ENCODE measurements at places on chromosomes 12 and 14.

GRCh38 chr12:4556735-4557530 is 5.1 kb upstream of the DYRK4 start:
- DNase-seq, result no peak

DNA sequence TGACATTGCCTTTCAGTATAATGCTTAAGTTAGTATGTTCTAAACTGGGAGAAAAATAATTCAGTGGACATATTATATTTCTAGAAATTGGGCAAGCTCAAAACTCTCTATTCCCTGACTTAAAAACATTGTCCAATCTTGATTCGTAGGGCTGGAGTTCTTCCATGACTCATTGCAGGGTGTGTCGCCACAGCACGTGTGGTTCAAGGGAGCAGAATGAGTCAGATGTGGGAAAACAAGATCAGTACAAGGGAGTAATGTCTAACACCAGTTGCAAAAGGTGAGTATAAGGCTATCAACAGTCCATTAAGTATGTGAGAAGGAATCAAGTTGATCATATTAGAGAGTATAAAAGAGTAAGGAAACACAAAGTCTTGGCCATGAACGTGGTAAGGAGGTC is 887.0 kb downstream of the TMTC2 start:
- DNase-seq, result no peak

DNA sequence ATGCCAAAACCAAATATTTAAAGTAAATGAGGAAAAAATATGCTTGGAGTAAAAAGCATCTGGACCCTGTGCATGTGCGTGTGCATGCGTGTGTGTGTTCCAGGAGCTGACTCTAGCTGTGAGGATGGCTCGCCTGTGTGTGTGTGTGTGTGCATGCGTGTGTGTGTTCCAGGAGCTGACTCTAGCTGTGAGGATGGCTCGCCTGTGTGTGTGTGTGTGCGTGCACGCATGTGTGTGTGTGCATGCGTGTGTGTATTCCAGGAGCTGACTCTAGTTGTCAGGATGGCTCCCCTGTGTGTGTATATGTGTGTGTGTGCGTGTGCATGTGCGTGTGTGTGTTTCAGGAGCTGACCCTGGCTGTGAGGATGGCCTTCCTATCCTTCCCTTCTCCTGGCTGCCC is 357.7 kb downstream of the CACNA1C start:
- no peak for DNase-seq

DNA sequence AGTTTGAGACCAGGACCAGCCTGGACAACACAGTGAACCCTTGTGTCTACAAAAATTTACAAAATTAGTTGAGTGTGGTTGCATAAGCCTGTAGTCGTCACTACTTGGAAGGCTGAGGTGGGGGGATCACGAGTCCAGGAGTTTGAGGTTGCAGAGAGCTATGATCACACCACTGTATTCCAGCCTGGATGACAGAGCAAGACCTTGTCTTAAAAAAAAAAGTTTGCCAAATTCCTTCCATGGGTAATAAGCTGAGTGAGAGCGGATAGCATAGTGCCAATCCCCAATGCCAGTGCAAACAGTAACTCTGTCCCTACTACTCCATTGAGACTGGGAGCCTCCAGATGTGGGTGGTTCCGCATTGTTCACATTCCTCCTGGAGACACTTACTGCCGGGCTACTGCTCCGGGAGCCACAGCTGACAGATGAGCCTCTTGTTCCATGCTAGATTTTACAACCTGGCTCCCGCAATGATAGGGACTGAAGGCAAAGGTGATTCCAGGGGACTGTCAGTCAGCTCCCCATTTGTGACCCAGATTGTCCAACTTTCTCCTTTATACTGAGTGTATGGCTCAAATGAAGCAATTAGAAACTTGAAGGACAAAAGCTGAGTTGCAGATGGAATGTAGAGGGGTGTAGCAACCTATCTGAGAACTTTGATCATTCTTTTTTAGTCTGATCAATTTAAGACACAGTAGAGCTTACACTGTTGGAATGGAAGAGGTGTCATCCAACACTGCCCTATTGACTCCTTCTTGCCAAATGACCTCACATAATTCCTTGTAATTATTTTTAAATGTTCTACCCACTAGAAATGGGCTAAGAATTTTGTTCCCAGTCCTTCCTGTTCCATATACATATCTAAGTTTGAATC is 13.4 kb upstream of the FRMD6 start:
- DNase-seq, result no peak

DNA sequence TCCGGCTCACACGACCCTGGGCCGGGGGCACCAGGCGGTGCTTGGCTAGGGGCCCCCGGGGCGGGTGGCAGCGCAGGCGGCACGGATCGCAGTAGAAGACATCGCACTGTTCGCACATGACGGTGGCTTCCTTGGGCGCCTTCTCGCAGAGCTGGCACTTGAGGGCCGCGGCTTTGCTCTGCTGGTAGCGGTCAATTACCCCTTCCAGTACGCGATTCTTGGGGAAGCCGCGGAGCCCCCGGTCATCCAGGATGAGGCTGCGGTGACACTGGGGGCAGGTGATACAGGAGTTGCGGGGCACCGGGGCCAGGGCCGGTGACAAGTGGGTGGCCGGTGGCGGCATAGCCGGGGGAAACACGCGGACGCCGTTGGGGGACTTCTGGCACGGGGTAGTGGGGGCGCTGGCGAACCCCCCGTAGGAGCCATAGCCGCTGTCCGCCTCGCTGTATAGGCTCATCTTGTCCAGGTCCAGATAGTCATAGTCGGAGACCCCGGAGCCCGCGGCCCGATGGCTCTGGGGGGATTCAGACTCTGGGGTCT is 553 bp downstream of the TRIM9 start:
- no peak for DNase-seq

DNA sequence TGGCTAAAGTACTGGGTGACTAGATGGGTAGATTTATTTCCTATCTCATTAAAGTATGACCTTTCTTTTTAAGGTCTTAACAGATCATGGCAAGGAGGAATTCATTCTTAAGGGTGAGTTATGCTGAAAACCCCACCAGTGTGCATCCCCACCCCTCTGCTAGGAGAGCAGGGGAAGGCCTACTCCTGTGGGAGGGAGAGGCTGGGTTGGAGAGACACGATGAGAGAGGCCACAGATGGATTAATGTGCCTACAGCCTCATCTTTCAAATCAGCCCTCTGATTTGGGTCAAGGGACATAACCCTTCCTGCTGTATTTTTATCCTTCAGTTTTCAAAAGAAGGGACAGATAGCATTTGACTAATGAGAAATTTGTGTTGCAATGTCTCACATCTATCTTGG is 185.5 kb downstream of the SSPN start:
- no peak for DNase-seq

- no peak for DNase-seq
These were observed 40.0 kb upstream of the DDX11 start for GRCh38 chr12:31033681-31034080.

DNA sequence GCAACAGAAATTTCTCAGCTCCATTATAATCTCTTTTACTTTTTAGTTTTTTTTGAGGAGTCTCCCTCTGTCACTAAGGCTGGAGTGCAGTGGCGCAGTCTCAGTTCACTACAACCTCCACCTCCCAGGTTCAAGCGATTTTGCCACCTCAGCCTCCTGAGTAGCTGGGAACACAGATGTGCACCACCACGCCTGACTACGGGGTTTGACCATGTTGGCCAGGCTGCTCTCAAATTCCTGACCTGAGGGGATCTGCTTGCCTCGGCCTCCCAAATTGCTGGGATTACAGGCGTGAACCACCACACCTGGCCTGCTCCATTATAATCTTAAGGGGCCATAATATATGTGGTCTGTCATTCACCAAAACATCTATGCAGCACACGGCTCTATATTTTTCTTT is 23.4 kb downstream of the HNRNPC start:
- DNase-seq, result no peak

DNA sequence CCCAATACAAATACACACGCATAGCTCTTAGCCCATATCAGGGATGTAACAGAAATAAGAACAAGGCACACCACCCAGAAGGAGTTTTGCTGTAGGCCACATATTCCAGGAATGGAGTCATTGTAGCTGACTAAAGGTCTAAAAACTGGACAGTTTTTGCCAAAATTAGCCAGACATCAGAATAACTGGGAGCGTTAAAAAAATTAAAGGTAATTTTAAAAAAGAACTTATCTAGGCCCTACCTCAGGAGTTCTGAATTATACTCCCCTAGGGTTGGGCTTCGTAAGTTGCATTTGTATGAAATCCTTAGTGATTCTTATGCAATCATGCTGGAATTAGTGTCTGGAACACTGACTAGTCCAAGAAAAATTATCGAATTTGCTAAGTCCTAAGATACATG is 987.7 kb downstream of the GALC start:
- DNase-seq, result no peak

DNA sequence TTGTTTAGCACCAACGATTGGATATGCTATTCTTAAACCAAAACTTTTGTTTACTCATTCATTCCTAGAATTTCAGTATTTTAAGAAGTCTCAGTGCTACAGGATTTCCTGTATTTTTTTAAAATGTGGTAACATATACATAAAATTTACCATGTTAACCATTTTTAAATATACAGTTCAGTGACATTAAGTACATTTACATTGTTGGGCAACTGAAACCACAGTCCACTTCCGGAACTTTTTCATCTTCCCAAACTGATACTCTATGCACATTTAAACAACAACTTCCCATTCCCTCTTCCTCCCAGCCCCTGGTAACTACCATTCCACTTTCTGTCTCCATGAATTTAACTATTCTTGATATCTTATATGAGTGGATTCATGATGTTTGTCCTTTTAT is 30.3 kb downstream of the PDE3A start:
- no peak for DNase-seq

- DNase-seq, result no peak
These were observed 10.0 kb upstream of the IL22 start for GRCh38 chr12:68263366-68263765.

GRCh38 chr12:3378655-3379054 is 112.3 kb upstream of the PRMT8 start:
- DNase-seq, result no peak

All from AG04450 (cell line).